ENCODE measurements at places on chromosomes 12 and 14. TPM values are rescaled to one million over a fixed set of nuclear protein-coding genes. Genes with fewer than 3 reads are reported as not detected.

DNA sequence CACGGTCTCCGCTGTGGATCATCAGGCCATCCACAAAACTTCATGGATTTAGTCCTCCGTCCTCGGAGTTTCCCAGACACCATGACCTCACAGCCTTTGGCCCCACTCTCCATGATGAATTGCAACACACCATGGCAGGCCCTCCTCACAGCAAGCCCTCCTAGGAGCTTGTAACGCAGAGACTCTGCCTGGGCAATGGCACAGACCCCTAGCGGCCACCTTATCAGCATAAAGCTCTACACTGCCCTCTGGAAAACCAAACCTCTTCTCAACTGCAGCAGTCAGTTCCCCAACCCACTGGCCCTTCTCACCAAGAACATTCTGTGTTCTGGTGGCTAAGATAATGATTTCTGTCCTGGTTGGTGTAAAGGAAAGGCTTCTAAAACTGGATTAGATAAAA is 238.4 kb upstream of the USP15 start:
- DNase-seq: no peak

DNA sequence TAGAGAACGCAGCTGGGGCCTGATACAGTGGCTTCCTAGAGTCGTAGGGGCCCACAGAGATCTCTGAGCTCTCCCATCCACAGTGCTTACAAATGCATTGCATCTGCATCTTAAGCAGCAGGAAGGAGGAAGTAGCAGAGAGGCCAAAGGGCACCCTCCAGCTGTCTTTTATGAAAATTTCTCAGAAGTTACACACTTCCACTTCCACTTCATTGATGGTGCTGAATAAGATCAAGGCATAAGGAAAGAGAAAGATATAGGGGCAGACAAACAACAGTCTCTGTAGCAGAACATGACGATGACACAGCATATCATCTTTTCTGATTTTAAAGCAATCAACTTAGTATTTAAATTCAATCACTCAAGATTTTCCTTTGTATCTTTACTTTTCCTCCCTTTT is 51.6 kb upstream of the ABCC9 start:
- peak; percentile 27 for DNase-seq

CCDC196 gene
- total RNA-seq: not detected

GRCh38 chr14:102939820-102940561 is 17.5 kb downstream of the AMN start:
- DNase-seq: no peak

DNA sequence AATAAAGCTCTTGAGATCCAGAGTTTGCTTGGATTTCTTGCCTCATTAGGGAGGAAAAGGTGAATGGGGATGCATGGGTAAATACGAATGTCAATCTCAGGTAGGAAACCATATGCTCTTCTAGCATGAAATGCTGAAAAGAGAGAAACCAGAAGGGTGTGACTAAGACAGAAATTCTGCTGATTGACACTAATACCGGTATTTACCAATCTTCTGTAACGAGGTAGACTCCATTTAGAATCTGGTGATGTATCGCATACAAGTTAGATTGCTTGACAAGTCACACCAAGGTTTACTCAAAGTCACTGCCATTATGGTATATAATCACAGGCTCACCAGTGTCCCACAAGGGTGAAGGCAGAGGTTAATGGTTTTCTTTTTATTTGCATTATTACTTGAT is 337.9 kb downstream of the NRXN3 start:
- no peak for DNase-seq

GDF11 gene
- total RNA-seq: 6.1 TPM

INHBC gene
- total RNA-seq: not detected

- DNase-seq: no peak
These were observed 183.6 kb upstream of the CCND2 start for GRCh38 chr12:4089956-4090355.

DNA sequence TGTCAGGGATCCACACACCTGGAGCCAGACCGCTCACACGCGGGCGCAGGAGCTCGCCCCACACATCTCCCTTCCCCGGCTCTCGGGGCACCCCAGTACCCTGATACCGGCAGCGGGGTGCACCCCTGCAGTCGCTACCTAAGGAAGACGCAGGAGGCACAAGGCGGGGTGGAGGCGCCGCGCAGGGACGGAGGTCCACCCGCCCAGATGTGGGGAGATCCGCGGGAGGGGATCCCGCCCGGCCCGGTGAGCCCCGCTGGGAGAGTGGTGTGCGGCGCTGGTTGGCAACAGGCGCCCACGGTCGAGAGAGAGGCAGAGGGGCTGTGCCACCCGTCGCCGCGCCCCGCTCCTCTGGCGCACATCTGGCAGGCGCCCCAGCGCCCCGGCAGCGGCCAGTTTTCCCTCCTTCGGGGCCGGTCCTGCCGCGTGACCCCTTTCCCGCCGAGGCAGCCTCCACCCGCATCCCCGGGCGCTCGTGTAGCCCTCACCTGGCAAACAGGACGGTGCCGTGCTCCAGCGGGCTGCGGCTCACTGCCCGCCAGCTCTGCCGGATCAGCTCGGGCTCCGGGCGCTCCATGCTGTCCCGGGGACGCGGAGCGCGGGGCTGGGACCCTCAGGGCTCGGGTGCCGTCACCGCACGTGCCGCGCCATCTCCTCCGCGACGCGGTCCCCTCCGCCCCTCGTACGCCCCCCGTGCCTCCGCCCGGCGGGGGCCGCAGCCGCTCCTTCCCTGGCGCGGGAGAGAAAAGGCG is 469 bp downstream of the NGB start:
- DNase-seq: no peak

DNA sequence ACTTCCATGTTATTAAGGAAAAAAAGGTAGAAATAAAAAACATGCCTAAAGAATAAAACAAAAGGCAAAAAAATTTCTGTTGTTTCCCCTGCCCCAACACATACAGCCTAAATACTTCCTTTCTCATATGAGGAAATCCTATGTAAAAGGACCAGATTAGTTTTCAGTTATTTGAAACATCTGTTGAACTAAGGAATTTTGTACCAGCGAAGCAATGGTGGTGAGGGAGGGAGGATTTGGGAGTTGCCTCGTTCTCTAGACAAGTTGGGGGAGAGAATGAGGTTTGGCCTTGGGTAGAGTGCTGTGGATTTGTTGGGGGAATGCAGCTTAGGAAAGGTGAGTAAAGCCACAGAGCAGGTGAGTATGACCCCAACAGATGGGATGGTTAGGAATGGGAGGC is 141.5 kb upstream of the RFLNA start:
- no peak for DNase-seq

DNA sequence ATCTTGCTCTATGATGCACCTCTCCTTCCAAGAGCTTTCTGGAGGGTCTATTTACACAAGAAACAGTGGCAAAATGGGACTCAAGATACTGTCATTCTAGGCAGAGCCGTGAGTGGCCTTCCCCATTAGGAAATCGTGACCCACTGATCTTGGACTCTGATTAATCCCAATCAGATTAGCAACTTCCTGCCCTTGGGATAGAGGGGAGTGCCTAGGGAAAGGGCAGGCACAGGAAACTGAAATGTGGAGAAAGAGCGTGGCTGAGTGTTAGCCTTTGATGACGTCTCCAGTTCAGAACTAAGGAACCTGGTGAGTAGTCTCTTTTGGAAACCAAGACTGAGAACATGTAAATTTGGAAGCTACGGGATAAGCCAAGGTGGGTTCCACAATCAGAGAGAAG is 76.1 kb downstream of the NUAK1 start:
- DNase-seq: no peak

EIF2S3B gene
- total RNA-seq: 2.3 TPM

- no peak for DNase-seq
These were observed 9.5 kb downstream of the PKP2 start for GRCh38 chr12:32887058-32887457.

DNA sequence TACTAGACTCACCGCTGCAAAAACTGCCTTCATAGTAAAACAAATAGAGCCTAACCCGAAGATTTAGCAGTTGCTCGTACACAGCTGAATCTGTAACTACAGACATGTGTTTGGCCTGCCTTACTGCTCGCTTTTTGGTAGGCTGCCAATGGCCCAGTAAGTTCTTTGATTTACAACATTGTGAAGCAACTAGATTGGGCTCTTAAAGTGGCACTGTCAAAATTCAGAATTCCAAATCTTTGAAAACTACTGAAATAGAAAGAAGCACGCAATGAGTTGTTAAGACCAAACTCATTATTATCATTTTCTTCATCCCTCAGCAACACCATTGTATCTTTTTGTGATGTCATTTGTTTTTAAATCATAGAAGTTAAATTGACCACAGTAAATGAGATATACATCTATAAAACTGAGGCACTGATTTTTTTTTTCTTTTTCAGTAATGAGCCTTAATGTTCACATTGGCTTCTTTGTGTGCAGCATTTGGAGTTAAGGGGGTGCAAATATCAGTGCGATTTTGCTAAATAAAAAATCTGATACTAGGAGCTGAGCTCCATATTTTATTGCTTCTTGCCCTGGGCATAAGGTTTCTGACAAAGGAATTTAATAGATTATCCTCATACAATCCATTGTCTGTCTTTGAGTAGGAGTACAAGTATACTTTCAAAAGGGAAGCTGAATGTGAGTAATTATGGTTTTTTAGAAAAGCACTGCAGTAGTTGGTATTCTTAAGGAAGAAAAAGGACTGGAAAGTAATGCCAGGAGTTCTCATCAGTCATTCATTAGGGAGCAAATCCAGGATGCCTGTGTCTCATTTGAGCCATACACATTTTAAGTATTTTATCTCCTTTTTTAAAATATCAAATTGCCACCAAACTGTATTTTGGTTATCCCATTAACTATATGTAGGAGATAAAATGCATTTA is 138.5 kb downstream of the KICS2 start:
- no peak for DNase-seq

KDM5A gene
- 56.2 TPM for total RNA-seq

DNA sequence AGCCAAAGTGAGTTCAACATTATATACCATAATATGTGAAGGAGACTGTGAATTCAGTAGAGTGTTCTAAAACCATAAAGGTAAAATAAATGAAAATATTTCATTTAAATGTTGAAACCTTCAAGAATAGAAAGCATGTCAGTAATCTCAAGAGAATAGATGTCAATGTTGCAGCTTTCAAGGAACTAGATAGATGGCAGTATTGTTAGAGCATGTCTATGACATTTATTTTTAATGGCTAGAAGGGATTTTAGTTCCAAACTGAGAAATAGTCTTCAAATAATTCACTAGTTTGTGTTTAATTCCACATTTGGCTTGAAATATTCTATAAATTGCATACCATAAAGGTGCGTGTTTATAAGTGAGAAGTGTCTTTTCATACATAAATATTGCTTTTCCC is 326.5 kb downstream of the FLRT2 start:
- DNase-seq: no peak

DNA sequence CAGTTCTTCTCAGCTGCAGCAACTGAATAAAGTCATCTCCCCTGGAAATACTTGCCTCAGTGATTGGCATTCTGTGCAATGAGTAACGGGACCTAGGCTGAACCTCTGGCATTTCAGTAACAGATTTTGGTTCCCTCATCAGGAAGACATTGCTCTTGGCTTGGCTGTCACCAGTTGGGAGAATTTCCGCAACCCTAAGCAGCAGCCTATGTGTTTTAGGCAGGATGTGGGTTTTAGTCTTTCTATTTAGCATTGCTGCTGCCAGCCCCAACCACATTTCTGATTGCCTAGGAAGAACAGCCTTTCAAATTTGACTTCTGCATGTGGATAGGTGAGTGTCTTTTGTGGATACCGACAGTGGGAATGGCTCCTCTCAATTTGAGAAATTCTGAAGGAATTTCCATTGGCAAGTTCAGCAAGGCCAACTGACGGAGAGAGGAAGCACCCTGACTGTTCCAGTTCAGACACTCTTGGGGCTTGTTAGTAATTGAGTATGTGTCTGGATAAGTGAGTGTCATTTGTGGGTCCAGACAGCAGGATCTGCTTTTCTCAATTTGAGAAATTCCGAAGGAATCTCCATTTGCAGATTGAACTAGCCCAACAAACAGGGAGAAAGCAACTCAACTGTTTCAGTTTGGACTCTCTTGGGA is 19.0 kb upstream of the CLEC2A start:
- DNase-seq: no peak

- DNase-seq: no peak
These were observed 1.8 kb upstream of the KRT82 start for GRCh38 chr12:52407918-52408317.

DNA sequence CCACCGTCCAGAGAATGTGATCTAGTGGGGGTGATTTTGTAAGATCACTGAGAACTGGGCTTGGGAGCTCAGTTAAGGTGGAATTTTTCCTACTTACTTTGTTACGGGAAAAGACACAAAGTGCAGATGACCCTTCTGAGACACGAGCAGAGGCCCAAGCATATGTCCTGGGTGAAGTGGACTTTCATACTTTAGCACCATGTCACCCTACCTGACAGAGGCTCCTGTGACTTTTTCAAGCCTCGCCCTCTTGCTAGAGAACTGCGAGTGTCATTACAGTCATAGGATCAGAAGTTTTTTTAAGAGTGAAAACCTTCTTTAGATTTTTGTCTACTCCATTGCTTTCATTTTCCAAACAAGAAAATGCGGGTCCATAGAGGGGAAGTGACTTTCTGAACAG is 56.1 kb downstream of the SLC17A8 start:
- no peak for DNase-seq

GRCh38 chr12:131003716-131004045 is 50.0 kb downstream of the ADGRD1 start:
- no peak for DNase-seq

DNA sequence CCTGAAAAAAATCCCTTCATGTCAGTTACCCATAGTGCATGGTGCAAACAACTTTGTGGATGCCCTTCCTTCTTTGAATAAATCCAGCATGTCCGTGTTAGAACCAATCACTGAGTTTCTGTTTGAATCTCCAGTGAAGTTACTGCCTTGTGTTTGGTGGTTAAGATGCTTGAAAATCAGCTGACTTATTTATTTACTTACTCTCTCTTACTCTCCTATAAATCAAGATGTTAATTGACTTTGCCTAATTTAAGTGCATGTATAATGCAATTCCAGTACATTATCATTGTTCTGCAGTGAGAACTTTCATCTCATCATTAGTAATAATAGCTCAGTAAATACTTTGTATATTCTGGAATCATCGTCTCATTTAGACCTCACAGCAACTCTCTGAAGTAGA is 114.2 kb downstream of the ESRRB start:
- no peak for DNase-seq

DNA sequence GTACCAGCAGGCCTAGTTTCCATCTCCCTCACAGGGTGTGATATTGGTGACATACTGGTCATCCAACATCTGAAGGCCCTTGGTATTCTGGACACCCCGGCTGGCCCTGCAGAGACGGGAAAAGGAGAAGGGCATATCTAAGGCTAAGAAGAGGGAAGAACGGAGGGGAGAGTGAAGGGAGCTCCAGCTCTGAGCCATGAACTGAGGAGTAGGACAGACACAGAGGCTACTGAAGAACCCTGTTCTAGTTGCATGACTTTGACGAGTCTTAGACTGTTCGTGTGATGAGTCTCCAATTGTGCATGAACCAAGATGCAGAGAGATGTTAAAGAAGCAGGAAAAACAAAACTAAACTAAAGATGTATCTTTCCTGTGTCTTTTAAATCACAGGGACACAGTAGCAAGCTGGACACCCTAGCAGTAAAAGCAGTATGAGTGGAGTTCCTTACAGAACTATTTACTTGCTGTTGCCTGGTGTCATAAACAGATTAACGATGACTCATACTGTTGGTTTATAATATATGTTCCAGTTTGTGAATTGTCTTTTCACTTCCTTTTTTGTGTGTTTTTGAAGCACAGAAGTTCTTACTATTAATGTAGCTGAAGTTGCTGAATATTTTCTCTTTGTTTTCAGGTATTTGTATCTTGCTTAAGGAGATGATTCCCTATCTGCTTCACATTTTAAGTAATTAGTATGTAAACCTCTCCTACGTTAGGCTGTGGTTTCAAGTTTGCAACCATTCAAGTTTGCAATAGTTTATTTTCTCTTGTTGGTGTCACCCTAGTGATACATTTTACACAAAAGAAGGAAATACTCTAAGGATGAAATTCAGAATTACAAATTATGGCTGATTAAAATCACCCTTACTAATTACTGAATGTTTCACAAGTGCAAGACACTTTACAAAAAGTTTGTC is 15.7 kb downstream of the FAR2 start:
- peak; percentile 75 for DNase-seq

Measured in glomerular endothelial cell (primary cell).